Hypothalamus (tissue), 51 donors: ENCODE measurements at places on chromosomes 2 and 18.

DNA sequence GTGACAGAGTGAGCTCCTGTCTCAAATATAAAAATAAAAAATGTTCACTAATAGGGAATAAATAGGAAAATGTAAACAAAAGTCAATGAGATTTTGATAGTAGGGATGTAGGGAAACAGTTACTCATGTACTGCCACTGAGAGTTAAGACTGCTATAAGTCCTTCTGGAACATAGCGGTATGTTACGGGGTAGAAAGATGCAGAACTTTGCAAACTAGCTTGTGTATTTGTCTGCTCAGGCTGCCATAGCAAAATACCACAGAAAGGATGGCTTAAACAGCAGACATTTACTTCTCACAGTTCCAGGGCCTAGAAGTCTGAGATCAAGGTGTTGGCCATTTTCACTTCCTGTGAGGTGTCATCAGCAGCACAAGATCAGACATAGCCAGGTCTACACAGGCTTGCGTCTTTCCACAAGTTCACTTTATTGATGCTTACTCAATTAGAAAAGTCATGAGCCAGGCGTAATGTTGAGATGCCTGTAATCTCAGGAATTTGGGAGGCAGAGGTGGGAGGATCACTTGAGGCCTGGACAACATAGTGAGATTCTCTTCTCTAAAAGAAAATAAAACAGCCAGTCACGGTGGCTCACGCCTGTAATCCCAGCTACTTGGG, 8.8 kb downstream of the TXNDC2 start:
- DNase-seq, result no peak

DNA sequence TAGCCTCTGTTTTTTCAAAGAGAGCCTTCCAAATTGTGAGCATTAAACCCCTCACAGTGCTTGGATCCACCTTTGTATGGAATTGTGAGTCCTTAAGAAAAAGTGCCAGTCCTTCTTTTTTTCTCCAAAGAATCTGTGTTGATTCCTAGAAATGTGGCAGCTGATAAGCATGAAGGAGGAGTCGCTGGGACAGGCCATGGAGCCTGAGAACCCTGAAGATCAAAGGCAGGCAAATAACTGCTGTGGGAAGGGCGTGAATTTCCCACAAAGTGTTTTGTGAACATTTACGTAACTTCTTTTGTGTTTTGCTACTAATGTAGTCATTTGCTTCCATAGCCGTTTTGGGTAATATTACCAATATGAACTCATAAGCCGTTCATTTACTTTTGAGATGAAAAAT, 27.7 kb upstream of the CHMP1B start:
- no peak for DNase-seq

DNA sequence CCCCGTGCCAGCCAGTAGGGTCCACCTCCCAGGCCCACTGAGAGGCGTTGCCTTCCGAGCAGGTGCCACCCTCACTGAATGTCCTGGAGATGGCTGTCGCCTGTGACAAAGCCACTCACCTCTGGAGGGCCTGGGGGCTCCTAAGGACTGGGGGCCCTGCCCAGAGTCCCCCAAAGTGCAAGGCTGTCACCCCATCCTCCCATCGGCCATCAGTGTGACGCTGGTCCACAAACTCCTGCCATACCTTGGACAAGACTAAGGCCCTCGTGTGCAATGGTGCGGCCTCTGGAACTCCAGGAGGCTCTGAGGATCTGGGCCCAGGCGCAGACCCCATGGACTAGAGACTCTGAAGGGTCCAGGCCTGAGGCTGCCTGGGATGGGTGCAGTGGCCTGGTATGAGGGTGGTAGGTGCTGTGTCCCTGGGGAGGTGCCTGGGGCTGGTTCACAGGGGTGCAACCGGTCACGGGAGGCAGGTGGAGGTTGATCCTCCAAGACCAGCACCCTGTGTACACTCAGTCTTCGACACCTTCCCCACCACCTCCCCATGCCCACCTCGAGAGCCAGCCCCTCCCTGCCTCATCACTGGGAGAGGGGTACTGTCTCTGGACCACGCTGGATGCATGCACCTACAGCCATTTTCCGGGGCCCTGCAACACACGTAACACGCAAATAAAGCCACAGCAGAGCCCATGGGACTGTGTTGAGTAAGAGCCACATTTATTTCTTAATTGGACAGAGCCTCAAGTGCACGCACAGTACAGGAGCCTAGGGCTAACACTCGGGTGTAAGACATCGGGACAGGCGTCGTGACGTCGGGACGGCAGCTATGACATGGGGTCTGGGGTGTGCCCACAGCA, 21.6 kb downstream of the AQP12A start:
- no peak for DNase-seq

- no peak for DNase-seq
These were observed 911.6 kb downstream of the EPHA4 start for GRCh38 chr2:220660277-220661145.

DNA sequence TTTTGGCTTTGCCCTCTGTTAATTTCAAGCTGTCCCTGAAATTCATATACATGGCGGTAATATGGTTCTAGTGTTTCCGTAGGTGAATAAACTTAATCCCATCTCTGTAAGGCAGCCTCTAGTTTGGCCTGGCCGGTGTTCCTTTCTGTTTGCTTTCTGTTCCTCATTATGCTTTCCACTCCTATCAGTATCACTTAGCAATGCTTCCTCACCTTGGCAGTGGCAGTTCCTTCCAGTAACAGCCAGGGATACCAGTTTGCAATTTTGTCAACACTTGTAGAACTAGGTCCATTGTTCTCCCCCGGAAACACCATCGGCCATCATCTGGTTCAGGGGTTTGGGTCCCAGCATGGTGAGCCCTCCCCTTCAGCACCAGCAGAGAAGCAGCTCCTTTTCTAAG, 18.2 kb upstream of the TNP1 start:
- DNase-seq, result no peak
